ENCODE measurements at places on chromosomes 4 and X.

- DNase-seq: no peak
These were observed 1333.7 kb upstream of the DIAPH2 start for GRCh38 chrX:95350774-95351488.

DNA sequence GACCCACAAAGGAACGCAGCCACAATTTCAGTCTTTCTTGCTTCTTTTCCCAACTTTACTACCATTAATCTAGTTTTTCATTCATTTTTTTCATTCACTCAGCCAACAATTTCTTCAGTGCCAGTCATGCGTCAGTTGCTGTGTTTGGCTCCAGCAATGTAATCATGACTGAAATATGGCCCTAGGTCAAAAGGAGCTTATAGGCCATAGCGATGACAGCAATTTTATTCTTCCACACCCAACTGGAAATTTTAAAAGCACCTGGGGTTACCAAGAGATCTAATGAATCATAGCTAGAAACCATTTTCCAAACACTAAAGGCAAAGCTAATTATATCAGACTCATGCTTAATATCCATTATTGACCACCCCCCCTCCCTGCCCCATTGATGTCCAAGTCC, 29.8 kb upstream of the C1QTNF7 start:
- no peak for DNase-seq

- no peak for DNase-seq
These were observed 44.8 kb downstream of the PPP2R2C start for GRCh38 chr4:6427439-6428090.

- DNase-seq: no peak
These were observed 267.6 kb upstream of the MTMR8 start for GRCh38 chrX:64662876-64663275.

DNA sequence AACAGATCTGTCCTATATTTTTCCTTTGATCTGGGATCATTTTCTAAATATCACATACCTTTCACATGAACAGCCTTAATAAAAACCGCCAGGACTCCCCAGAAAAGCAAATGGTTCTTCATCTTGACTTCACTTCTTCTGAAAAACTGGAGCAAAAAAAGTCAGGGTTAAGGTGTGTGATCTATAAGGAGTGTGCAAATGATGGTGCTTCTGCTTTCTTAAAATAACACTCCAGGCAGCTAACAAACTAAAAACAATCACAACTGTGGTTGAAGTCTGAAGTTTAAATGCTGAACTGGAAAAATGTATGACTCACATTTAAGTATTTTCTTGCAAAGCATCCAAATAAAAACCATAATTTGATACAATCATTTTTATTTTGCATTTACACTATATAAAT, at the start of gene JCHAIN:
Gene JCHAIN, minus strand, starts transcription at position 140 of the 400 bp plus-strand sequence. Its CDS starts 18 bp downstream, at position 122.
- DNase-seq: no peak

DNA sequence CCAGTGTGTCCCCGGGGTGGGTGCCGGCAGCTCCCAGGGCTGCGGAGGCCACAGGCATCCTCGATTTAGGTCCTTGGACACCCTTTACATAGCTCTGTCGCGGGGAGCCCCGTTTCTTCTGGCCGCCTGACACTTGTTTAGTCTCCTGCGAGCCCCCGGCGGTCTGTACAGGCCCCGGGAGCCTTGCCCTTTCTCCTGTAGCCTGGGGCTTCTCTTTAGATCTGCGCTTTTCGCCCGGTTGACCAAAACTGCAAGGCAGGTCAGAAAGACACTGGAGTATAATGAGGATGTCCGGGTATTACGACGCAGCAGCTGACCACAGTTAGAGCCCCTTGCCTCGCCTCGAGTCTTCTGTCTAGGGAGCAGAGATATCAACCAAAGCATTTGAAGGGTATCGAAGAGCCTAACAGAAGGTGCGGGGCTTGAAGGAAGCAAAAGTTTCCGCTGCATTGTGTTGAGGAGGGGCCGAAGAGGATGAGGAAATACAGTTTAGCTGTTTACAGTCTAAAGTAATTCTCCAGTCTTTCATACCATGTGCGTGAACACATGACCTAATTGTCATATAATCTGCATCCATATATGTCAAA, 479 bp downstream of the BRCC3 start:
- no peak for DNase-seq

DNA sequence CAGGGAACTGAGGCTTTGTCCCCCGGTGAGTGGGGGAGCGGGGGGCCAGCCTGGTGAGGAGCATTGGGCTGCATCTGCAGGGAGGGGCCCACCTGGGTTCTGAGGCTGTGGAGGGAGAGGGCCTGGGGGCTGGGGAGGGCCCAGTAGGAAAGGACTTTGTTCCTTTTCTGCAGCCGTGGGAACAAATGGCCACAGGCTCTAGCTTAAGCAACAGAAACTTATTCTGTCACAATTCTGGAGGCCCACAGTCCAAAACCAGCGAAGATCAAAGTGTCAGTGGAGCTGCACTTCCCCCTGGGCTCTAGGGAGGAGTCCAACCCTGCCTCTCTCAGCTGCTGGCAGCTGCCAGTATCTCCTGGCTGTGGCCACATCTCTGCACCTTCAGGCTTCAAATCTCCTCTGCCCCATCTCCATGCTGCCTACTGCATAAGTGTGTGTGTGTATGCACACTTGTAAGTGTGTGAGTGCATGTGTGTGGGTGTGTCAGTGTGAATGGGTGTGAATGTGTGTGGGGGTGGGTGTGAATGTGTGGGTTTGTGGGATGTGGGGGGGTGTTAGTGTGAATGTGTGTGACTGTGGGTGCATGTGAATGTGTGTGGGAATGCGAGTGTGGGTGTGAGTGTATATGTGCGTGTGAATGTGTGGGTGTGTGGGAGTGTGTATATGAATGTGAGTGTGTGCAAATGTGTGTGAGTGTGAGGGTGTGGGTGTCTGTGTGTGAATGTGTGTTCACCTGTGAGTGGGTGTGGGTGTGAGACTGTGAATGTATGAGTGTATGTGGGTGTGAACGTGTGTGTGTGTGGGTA, 204.5 kb upstream of the PSAPL1 start:
- DNase-seq: peak; percentile 59

GRCh38 chrX:4382273-4382672, 668.8 kb upstream of the PRKX start:
- DNase-seq: no peak

DNA sequence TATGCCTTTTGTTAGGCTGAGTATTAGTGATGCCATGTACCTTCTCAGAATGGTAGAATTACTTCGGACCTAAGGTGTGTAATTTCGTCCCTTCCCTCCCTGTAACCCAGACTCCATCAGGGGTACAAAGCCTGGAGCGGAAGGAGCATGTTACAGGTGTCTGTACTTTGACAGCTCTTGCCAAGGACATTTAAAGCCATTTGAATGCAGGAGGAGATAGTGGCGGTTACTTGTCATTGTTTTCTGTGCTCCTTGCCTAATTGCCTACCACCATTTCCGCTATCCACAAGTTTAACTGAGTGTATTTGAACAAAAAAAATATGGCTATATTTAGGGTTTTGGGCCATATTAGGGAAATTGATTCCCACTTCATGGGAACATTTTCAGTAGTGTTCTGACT, 1.8 kb downstream of the FNIP2 start:
- no peak for DNase-seq

DNA sequence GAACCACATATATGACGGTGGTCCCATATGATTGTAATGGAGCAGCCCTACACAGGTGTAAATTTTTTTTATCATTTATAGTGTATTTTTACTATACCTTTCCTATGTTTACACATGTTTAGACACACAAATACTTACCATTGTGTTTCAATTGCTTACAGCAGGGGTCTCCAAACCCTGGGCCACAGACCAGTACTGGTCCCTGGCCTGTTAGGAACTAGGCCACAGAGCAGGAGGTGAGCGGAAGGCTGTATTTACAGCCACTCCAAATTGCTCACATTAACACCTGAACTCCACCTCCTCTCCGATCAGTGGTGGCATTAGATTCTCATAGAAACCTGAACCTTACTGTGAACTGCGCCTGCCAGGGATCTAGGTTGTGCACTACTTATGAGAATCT, 201.8 kb upstream of the NDST4 start:
- no peak for DNase-seq

DNA sequence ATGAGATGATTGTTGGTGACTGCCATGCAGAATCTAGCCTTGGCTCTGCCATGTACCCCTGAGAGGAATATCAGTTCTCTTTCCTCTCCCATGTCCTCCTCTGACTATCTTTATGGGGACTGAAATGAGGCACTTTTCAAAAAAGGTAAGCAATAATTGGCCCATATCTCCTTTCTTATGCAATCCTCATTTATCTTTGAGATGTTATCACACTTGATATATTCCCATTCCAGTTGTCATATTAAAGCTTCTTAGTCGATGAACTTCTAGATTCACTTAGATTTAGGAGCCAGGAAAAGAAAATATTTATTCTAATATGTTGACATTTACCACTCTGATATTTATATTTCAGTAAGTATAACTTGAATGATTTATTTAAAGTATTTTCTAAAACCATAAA, 55.3 kb upstream of the CXCL8 start:
- no peak for DNase-seq

- DNase-seq: no peak
These were observed 19.0 kb downstream of the GAB3 start for GRCh38 chrX:154731881-154732280.

- no peak for DNase-seq
These were observed 731.9 kb upstream of the PCDH10 start for GRCh38 chr4:132417220-132417619.

DNA sequence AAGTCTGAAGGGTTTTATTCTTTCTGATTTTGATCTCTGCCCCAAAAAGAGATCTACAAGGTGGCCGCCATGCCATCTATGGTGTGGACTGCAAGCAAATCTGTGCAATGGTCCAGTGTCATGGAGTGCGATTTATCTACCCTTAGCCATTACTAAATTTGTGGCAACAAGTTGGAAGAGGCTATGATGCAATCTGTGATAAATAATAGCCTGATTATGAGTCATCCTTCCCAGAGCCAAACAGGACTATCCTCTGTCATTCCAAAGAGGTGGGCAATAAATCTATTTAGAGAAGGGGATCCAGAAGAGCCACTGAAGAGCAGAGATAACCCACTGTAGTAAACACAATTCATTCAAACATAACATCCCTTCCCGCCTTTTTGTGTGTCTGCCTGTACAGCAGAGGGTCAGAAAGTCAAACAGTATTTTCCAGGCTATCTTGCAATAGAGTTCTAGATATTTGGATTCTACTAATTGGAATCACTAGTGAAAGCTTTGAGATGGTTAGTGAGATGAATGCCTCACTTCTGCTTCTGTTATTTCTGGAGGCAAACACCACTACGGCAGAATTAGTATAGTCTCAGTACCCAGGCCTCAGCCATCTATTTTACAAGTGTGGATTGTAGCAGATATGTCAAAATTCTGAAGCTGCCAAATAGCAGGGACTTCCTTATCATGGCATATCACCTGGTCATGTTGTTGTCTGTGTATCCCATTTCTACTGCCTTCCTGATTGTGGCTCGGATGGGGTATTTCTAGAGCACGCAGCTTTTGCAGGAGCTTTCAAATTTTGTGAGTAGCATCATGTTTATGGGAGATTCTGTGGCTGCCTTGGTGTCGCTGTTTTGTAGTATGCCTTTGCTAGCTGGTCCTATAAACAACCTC, 192.0 kb downstream of the SMIM20 start:
- DNase-seq: no peak

DNA sequence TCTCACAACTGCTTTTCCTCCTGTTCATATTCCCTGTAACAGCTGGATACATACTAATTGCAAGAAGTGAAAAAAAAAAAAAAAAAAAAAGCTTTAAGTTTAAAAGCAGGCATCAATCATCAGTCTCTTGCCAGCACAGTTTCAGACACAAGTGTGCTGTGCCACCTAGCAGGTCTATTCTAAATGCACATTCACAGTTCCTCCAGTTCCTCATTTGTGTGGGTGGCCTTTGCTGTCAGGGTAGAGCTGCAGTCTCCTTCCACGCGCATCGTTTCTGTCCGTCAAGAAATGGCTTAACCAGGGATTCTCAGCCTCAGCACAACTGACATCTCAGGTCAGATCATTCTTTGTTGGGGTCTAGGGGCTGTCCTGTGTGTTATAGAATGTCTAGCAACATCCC, 61.6 kb downstream of the SCML1 start:
- DNase-seq: no peak

DNA sequence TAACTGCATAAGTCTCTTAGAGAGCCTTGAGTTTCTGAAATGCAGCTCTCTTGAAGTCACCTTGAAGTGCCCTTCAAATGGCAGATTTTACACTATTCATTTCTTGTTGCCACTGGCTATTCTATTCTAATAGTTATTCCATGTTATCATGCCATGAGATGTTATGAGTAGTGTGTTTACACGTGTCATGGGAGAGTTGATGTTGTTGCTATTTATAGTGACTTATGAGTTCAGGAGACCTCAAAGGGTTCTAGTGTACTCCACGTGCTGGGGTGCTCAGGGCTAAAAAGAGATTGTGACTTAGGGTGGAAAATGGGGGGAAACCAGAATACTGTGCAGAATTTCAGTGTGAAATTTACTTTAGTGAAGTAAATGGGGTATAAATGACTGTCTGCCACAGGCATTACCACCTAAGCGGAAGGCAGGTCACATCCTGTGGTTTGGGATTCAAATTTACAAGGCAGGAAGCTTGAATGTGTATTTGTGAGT, 77.1 kb upstream of the SLC4A4 start:
- DNase-seq: no peak
